GM23248 (cell line): ENCODE measurements at places on chromosomes 1 and 21.
A peak's percentile ranks its signal among the peaks of the same experiment; 100 is the strongest.

DNA sequence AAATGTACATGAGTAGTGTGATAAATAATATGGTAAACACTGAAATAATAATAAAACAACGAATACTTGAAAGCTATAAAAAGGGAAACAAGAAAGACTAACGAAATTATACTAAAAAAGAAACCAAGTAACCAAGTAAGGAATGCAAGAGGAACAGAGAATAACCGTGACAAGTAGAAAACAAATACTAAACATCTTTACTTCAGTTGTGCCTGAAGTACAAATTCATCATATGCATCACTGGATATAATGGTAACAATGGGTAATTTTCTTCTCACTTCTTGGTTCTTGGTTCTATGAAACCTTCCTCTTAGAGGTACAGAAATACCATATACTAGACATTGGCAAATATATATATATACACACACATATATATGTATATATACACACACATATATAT lies 1093.6 kb upstream of the B3GALT2 start:
- no peak for DNase-seq

GRCh38 chr21:14751602-14752344 lies 205.7 kb upstream of the SAMSN1 start:
- no peak for DNase-seq

DNA sequence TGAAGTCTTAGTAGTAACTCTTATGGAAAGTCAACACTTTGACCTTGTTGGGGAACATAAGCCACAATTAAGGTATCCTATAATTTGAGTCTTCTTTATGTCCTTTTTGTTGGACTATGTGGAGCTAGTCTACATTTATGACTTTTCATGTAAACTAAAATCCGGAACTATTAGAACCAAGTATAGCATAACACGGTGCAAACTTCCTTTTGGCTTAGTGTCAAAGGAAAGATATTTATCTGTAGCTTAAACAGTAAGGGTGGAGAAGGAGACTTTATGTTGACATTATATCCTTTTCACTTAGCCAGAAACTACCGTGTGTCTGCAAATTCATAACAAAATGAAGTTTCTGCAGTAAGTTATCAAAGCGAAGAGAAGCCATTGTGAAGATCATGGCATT lies 7.3 kb downstream of the UAP1 start:
- no peak for DNase-seq

- peak; percentile 54 for DNase-seq
Measured at GRCh38 chr1:40477678-40478053, 576 bp downstream of the ZFP69 start.

DNA sequence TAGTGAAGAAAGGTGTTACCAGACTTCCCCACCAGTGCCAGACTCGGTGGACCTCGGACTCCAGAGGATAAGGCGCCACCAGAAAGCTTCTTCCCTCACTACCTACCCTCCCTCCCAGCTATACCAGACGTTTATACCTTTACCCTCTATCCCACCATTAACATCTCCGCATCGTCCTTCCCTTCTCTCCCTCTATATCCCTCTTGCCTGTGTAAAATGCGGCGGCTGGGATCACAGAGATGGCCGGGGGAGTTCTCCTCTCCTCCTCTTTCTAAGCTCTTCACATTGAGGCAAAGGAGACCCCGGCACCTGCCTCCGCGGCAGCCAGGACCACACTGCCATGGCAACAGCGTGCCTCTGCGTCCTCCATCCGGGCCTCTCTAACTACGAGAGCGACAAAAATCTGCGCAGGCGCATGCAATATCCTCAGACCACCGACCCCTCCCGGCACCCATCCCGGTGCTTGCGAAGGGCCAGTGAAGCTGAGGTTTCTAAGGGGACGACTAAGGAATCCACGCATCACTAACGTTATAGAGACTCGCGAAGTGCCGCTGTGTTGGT lies at the start of gene CCDC181:
CCDC181 (minus strand) TSS at position 394 of the 561 bp plus-strand sequence. CDS start 2,547 bp downstream, outside the sequence.
- peak; percentile 41 for DNase-seq
